Stimulated activated CD4-positive, alpha-beta T cell treated with anti-CD3 and anti-CD28 coated beads, Interleukin-4, amount 100 ng/mL, for 24 hours (primary cell): ENCODE measurements at places on chromosomes 12 and 14.

DNA sequence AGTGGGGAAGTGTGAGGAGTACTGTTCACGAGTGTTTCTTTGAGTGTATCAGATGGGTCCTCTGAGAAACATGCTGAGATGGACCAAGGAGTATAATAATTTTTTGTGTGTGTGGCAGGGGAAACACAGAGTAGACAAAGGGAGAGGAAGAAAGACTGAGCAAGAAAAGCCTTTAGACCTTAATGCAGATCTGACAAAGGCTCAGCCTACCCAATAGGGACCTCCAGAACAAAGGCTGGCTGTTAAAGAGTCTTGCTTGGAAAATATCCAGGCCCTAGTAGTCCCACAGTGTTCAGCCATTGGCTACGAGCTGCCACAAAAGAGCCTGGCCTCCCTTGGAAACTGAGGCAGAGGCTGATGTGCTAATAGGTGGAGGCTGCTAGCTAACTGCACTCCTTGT lies 13.5 kb downstream of the COQ5 start:
- no peak for DNase-seq

GRCh38 chr12:105766029-105766428 lies 372.7 kb downstream of the NUAK1 start:
- no peak for DNase-seq

- peak; percentile 25 for DNase-seq
Observed at GRCh38 chr14:73295198-73295796, 58.0 kb downstream of the PAPLN start.

DNA sequence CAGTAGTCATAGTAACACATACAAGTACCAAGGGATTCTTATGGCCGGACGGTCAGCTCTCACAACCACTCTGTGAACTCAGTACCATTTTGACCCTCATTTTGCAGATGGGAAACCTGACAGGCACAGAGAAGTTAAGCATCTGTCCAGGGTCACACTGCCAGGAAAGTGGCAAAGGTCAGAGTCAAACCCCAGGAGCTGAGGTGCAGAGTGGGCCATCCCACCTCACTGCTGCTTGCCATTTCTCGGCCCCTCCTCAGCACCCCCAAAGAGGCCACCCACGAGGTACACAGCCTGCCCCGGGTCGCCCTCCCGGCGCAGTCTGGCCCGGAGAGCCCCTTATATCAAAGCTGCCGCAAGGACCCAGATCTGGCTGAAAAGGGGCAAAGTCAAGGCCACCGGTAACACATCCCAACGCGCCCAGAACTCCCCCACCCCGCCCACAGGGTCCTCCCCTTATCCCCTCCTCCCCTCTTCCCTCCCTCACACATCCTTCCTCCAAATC lies 1.7 kb downstream of the NCOR2 start:
- DNase-seq, result no peak

DNA sequence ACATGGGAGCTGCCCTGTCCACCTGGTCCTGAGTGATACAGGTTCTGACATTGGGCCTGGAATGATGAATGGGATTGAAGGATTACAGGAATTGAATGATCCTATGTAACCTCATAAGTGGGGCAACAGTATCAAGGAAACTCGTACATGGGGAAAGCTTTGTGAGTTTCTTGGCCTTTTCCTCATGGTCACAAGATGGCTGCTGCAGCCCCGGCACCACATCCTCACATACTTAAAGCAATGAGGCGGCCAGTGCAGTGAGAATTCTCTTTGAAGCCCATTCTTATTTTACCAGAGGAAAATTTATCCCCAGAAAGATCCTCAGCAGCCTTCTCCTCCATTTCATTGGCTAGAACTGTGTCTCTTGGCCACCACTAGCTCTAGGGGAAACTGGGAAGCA lies 91.9 kb downstream of the AACS start:
- no peak for DNase-seq

DNA sequence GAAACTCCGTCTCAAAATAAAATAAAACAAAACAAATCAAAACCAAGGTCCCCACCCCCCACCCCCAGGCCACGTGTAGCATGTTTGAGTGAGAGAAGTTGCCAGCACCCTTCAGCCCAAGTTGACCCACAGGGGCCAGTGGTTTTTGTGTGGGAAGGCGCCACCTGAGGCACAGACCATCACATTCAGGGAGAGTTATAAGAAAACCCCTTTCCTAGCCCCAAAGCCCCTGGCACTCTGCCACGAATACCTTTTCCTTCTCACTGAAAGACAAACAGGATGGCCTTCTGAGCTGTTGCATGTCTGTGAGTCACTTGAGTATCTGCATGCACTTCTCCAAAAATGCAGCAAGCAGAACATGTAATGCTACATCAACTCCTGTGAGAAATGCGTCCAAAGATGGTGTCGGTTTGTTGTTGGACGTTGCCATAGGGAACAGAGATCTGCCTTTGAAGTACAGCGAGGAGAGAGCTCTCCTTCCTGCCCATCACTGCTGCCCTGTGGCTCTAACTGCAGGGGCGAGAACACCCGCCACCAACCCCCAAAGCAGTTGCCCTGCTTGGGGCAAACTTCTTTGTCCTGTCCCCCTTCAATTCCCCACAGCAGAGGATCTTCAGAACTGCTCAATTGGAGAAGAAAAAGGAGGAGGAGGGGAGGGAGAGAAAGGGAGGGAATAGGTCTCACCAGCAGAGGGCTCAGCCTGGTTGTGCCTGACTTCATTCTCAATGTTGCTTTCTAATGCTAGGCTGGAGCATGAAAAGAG lies 2.7 kb upstream of the TRAF3 start:
- peak; percentile 65 for DNase-seq

DNA sequence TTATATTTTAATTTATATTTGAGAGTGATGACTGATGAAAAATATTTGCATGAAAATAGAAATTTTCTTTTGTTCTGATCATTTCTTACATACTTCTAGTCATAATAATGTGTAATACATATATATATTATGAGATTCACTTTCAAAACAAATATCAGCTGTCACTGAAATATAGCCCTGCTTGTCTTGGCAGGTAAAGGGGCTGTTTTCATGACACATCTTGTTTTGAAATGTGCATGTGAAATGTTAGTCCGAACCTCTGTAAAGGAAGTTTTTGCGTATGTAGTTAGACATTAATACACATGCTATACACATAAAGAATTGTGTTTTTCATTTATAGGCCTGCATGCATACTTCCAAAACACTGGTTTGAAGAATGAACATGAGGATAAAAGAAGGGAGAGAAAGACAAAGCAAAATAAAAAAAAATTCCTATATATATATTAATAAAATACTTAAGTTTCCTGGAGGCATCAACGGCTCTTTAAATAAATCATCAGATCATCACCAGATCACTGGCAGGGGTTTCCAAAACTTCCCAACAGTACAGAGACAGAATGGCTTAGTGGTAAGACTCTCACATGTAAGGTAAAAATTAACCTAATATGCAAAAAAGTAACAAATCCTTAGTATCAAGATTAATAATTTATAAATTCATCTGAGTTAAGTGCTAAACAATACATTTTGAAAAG lies 60.1 kb downstream of the SEL1L start:
- DNase-seq, result no peak
